ENCODE measurements at places on chromosomes 1 and 21. TPM values are rescaled to one million over a fixed set of nuclear protein-coding genes. Genes with fewer than 3 reads are reported as not detected.

DNA sequence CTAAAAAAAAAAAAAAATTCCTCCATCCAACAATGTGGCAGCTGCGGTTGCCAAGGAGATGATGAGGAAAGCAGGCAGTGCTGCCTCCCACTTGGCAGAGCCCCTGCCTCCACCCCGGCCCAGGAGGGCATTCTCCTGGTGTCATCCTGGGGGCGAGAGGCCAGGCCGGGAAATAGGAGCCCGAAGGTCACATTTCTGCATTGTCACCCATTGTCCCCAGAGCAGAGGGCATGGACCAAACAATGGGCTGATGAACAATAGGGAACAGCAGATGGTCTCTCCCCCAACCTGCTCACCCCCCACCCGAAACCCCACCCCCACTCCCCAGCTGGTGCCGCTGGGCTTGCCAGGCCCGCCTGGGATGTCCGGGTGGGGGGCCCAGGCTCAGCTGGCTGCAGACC, 37.3 kb downstream of the CAMK2N1 start:
- no peaks in the 10 kb centered on the region for H3K4me1 ChIP-seq
- no peak for DNase-seq
- peaks cover 17% of the 10 kb centered on the region for H3K27me3 ChIP-seq
- H3K27ac ChIP-seq: no peak overlapping the region
- no peaks in the 10 kb centered on the region for H3K36me3 ChIP-seq
- H3K4me3 ChIP-seq: no peak overlapping the region

GRCh38 chr1:208731981-208732821, 488.0 kb upstream of the PLXNA2 start:
- no peaks in the 10 kb centered on the region for H3K4me1 ChIP-seq
- H3K27ac ChIP-seq: no peak overlapping the region
- DNase-seq: no peak

The CD84 gene
- 24.1 TPM for total RNA-seq

The RPF1 gene
- total RNA-seq: 31.1 TPM

The SNAPIN gene
- 40.2 TPM for total RNA-seq

Data from lower lobe of right lung (tissue), 2 donors.